Ovary (tissue), 10 donors: ENCODE measurements at places on chromosomes 1 and 21. TPM values are rescaled to one million over a fixed set of nuclear protein-coding genes. Genes with fewer than 3 reads are reported as not detected.

DNA sequence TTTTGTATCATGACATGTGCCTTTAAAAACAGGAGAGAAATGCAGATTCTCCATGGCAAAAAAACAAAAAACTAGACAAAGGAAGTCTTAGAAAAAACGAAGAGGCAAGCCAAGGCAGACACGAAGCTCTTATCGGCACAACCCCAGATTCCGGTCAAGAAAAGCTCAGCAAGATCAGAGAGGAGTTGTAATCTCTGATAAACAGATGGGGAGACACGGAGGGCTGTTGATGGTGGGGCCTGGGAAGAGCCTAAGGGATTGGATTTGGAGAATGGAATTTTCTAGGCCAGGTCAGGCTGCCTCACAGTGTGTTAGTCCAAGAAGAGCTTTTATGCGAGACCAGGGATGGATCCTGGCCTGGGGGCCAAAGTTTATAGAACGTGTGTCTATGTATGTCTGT lies 96.2 kb upstream of the AKT3 start:
- DNase-seq, result no peak

DNA sequence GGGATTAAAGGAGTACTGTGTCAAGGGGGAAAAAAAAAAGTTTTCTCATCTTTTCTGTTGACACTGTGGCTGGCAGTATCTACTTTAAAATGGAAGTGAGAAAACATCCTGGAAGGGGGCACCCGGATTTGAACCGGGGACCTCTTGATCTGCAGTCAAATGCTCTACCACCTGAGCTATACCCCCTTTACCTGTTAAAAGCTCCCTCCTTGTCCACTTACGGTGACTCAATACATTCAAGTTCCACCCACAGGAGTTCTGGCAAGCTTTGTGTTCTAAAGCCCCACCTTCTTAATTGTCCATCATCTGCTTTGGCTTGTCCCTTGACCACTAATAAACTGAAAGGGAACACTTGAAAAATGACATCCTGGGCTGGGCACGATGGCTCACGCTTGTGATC lies 68.2 kb downstream of the FNBP1L start:
- no peak for DNase-seq

DNA sequence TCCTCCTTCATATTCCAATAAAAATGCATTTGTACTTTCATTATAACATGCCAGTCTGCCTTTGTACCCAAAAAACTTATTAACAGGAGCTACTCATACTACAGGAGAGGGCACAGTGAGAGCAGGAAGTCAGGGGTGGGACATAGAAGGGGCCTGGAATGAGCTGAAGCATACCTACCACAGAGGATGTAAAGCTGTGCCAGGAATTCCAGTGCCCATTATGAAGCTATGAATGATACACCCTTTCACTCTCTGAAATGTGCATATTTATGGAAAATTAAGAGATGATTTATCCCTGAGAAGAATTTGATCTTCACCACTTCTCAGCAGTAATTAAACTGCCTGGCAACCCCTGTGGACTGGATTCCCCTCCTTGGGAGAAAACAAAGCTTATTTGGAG lies 65.8 kb downstream of the ATP5PO start:
- no peak for DNase-seq

- no peak for DNase-seq
Observed at GRCh38 chr1:46447499-46448108, 42.0 kb upstream of the DMBX1 start.

DNA sequence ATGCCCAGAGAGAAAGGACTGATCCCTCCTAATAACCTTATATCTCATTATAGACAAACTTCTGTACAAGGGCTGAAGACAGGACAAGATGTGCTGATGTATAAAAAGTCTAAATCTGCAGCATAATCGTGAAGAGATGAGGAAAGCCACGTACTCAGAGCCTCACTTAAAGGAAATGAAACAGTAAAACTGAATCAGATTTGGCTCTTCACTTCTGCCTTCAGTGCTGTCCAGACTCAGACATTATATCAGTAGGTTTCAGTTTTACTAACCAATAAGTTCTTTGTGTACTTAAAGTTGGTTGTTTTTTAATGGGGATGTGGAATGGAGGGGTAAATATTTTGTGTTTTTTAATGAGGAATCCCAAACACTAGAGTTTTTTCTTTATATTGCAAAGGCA lies 45.3 kb upstream of the RGS1 start:
- no peak for DNase-seq

- no peak for DNase-seq
Observed at GRCh38 chr1:15816674-15817073, 9.2 kb upstream of the UQCRHL start.

DNA sequence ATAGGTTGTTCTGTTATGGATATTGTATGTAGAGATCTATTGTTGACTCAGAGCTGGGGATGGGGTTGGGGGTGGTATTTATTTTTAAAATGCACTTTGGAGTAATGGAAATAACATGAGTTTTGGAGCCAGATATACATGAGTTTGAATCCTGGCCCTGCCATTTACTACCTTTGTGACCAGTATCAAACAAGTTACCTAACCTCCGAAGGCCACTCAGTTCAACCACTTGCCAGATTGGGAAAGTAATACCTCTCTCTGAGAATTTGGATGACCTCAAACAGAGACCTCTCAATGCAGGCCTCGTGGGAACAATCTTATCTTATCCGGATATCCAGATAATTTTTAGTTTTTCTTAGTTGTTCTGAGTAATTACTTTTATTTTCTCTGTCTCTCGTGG lies 181.0 kb downstream of the FGGY start:
- no peak for DNase-seq

DNA sequence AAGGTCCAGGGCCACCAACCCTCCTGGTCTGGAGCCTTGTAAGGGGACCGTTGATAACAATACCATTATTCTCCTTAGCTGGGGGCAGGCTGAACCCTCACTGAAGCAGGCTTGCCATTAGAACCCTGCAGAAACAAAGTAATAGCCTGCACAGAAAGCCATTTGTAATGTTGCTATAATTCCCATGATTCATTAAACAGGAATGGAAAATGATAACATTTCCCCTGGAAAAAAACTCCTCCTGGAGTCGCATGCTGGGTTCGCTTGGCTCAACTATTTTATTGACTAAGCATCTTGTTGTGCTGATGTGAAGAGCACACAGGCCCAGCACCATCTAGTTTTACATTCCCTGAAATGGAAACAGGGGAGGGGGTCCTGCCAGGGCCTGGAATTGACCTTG lies 155.6 kb upstream of the CSF3R start:
- DNase-seq, result no peak

The FMO3 gene
- 0.15 TPM for total RNA-seq

The PLPPR4 gene
- total RNA-seq, result not detected

The TEKT2 gene
- total RNA-seq, result 0.38 TPM

The SPTA1 gene
- total RNA-seq, result not detected

The MFAP2 gene
- 20.5 TPM for total RNA-seq
